Ovary (tissue), 10 donors: ENCODE measurements at places on chromosomes 11 and 22. TPM values are rescaled to one million over a fixed set of nuclear protein-coding genes. Genes with fewer than 3 reads are reported as not detected.

GRCh38 chr11:69052343-69053168 is 3.8 kb downstream of the TPCN2 start:
- DNase-seq: no peak

- DNase-seq: no peak
Observed at GRCh38 chr11:35324981-35325380, 94.4 kb downstream of the SLC1A2 start.

- DNase-seq: no peak
Observed at GRCh38 chr22:49688516-49689254, 139.0 kb downstream of the BRD1 start.

DNA sequence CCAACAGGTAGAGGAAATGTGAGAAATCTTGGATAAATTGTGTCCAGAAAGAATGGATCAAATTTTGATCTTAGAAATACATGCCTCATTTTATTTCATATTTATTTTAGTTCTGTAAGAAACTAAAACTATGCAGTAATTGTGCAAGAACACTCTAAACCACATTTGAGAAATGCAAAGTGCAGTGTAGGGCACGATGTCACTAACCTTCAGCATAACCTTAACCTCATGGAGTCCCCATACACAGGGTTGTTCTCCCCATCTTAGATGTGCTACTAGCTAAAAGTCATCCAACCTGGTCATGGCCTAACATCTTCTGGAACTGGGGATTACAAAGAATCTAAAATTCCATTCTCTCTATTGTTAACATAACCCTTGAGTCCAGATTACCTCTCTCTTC is 48.4 kb upstream of the ARHGAP42 start:
- no peak for DNase-seq

DNA sequence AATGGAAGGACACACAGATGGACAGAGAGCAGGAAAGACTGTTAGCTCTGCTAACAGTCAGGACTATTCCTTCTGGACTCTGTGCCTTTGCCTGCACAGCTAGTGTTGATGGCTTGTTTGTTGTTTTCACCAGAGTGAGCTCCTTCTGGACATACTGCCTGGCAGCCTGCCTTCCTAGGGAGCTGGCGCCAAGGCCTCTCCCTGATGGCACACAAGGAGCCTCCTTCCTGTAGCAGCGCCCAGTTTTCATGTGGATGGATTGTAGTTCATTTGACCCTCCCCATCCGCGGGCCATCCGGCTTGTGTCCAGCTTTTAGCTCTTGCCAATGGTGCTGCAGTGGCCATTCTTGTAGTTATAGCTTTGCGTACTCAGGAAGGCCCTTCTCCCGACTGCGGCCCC is 16.6 kb upstream of the BCR start:
- peak; percentile 70 for DNase-seq

- no peak for DNase-seq
Observed at GRCh38 chr11:91587131-91587530, 637.5 kb upstream of the FAT3 start.

DNA sequence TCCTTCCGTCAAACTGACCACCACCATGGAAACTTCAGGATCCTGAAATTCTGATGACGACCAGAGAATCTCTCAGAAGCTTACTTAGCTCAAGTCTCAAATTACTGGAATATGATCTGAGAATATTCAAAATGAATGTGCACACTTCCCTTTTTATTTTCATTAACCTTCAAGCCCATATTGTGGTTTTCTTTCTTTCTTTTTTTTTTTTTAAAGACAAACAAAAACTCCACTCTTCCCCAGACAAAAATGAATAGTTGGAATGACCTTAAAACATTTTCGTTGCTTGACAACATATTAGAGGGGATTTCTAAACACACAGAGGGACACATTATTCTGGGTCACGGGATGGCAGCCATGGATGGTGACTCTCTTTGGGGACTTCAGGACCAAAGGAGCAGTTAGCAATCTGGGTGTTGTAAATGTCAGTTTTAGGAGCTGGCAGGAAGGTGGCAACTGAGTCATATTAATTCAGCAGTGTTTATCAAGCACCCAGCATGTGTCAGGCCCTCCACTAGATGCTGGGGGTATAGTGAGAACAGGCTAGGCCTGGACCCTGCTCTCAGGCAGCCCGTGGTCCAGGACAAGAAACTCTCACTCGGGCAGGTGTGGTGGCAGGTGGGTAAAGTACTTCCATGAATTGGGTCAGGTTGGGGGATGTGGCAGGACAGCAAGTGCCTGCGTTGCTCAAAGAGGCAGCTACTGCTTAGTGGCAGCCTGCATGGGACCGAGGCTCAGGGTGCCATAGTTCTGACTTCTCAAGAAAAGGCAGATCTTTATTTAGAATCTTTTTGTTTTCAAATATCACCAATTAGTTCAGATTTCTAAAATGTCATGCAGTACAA is 126.1 kb downstream of the HIPK3 start:
- no peak for DNase-seq

DNA sequence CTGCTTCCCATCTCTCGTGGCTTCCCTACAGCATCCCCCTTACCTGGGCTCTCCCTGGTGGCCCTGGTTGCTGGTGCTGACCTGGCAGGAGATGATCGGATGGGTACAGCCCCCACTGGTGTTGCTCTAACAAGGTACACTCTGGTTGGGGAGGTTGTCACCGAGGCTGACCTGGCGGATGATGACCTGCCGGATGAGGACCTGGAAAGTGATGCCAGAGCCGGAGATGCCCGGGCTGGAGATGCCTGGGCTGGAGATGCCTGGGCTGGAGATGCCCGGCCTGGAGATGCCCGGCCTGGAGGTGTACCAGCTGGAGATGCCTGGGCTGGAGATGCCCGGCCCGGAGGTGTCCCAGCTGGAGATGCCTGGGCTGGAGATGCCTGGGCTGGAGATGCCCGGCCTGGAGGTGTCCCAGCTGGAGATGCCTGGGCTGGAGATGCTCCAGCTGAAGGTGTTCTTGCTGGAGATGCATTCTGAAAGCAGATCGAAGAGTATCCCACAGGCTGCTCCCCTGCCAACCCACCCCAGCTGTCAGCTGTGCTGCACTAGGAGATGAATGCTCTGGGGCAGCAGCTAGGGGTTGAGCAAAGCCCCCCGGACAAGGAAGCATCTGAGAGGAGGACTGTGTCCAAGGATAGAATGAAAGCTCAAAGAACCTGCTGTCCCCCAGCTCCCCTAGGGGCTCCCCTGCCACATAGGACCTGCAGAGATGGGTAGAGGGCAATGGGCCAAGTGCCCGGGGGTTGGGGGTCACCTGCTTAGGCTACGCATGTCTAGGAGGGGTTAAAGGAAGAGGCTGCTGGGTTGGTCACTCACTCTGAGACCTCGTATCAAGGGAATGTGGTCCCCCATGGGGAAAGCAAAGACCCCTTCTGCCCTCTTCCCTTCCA is 10.6 kb downstream of the TMPRSS13 start:
- no peak for DNase-seq

GRCh38 chr11:133153031-133153430 is 379.3 kb downstream of the OPCML start:
- no peak for DNase-seq

DNA sequence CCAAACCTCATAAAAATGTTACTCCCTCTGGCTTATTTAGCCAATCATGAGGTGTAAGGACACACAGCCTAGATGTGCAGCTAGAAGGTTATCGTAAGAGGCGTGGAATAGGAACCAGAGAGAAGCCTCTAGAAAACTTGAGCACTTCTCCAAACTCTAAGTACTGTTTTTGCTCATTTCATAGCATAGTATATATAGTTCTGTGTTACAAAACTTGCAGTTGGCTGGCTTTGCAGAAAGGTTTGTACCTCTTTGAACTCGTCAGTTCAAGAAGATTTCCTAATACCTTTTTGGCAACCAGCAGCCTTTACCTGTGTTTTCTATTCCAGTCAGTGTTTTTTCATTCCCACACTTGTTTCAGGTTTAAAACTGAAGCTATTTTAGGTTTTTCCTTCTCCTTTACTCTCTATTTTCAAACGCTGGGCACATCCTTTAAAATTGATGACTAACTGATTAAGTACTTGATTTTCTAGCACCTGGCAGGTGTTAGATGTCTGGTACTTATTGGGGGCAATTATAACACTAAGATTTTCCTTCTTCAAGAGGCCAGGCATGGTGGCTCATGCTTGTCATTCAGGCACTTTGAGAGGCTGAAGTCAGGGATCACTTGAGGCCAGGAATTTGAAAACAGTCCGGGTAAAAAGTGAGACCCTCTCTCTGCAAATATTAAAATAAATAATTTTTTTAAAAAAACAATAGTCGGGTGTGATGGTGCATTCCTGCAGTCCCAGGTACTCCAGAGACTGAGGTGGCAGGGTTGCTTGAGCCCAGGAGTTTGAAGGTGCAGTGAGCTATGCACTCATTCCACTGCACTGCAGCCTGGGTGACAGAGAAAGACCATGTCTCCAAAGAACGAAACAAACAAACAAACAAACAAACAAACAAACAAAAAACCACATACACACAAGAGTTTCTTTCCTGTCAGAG is 125.2 kb downstream of the LRRC4C start:
- no peak for DNase-seq

DNA sequence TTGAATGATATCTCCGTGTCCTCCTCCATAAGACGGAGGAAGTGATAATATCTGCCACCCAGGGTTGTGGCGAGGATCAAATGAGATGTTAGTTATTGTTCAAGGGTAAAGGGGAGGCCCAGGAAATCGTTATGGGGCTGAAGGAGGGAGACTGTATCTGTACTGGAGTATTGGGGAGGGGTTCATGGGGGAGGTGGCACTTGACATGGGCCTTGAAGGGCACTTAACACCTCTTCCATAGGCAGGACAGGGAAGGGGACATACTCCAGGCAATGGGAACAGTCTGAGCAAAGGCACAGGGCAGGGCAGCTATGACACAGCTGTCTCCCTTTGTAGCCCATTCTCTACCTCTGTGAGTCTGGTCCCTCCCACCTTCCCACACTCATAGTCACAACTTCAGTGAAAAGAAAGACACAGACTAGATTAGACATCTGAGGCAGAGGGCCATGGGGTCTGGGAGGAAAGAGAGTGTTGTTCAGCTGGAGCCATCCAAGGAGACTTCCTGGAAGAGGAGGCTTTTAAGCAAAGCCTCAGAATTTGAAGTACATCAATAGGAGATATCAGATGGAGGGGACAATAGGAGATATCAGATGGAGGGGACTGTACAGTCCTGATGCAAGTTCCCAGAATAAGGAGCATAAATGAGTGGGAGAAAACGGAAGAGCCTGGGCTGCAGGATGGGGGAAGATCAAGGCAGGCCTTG is 15.8 kb upstream of the DGKZ start:
- DNase-seq: no peak

DNA sequence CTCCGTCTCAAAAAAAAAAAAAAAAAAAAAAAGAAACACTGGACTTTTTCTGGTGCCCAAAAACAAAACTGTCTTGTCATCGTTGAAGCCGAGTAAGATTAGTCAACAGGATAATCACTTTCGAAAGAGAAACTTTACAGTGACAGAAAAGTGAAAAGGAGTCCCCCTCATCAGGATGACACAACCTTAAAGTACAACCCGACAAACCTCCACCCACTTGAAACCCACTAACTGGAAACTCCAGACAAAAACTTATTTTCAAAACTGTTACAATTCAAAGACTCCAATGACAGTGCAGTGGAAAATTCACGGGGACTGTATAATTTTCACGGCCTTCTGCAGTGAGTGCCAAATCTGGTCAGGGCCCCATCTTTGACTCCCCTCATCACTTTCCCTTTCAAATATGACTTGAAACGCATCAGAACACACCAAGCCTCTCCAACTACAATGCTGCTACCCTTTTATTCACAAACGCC is 1.3 kb downstream of the DENND5A start:
- no peak for DNase-seq

GRCh38 chr11:88292171-88292843 is 45.2 kb downstream of the CTSC start:
- DNase-seq: peak; percentile 34

GRCh38 chr11:72441752-72442207 is 7.4 kb upstream of the CLPB start:
- no peak for DNase-seq

GRCh38 chr11:117290809-117291396 is at the start of gene BACE1-AS:
TSS of gene BACE1-AS (plus strand) at chr11:117291346.
- no peak for DNase-seq

- peak; percentile 30 for DNase-seq
Observed at GRCh38 chr11:2699185-2699530, 636 bp downstream of the KCNQ1OT1 start.

GRCh38 chr22:29838599-29838956 is 504 bp upstream of the ASCC2 start:
- no peak for DNase-seq

GRCh38 chr11:64976651-64977050 is 4.7 kb upstream of the MAJIN start:
- peak; percentile 9 for DNase-seq

GRCh38 chr11:69339041-69339733 is 45.2 kb downstream of the MYEOV start:
- no peak for DNase-seq

GRCh38 chr11:27861706-27862430 is 161.6 kb upstream of the BDNF start:
- no peak for DNase-seq

DNA sequence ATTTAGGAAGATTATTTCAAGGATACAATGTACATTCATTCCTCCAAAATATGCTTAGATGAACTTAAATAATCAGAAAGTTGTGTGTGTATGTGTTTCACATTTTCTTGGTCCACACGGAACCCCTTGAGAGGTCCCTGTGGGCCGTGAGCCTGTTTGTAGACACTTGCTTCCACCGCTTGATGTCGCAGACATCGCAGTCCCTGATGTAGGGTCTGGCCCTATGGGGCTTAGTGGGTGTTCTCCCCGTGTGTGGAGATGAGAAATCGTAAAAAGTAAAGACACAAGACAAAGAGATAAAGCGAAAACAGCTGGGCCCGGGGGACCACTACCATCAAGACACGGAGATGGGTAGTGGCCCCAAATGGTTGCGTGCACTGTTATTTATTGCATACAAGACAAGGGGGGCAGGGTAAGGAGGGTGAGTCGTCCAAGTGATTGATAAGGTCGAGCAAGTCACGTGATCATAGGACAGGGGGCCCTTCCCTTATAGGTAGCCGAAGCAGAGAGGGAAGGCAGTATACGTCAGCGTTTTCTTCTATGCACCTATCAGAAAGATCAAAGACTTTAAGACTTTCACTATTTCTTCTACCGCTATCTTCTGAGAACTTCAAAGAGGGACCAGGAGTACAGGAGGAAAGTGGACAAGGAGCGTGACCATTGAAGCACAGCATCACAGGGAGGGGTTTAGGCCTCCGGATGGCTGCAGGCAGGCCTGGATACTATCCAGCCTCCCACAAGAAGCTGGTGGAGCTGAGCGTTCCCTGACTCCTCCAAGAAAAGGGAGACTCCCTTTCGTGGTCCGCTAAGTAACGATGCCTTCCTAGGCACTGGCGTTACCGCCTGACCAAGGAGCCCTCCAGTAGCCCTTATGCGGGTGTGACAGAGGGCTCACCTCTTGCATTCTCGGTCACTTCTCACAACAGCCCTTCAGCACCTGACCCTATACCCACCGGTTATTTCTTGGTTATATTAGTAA is 1.2 kb upstream of the APOBEC3C start:
- peak; percentile 46 for DNase-seq

The GLYATL2 gene
- not detected for total RNA-seq

The CECR2 gene
- total RNA-seq: 2.6 TPM

The PDGFD gene
- 77.9 TPM for total RNA-seq

The TPH1 gene
- total RNA-seq: 0.38 TPM

The ANO1 gene
- total RNA-seq: 1.7 TPM

The PPP6R3 gene
- total RNA-seq: 103 TPM

The CERK gene
- total RNA-seq: 30.3 TPM

The B4GAT1 gene
- 30.7 TPM for total RNA-seq
